ENCODE measurements at places on chromosomes 1 and 21.

- DNase-seq, result no peak
Measured at GRCh38 chr21:42732033-42732410, 78.6 kb downstream of the PDE9A start.

GRCh38 chr1:7228252-7228961 lies 443.2 kb downstream of the CAMTA1 start:
- DNase-seq, result no peak

DNA sequence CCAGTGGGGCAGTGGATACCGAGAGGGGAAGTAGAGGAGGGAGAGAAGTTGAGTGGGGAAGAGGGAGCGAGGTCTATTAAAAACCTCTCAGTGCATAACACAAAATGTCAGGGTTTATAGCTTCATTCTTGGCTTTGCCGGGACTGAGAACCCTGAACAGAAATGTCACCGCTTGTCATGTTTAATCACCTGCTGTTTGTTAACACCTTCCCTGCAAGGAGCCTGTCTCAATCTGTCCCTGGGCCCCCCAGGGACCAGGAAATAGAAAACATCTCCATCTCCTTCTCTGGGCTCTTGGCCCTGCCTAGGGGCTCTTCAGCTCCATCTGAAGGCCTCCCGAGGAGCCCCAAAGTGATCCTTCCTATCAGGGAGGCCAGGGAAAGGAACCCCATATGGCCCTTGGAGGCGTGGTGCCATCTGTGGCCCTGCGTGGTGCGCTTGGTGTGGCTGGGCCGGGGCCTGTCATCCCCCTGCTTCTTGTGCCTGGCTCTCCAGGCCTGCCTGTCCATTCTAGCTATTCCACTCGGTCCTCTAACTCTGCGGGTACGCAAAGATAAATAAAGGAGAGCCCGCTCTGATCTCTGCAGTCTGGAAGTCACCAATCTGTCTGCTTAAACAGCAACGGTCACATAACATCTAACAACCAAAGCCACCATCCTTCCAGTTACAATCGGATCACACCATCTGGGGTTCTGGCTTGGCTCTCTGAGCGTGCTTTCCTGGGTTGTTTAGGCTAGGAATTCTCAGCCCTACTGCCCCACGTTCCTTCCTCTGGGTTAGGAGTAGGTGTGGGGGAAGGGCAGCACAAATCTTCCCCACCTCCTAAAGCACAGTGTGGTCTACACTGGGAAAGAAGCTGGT lies 113.8 kb downstream of the CASZ1 start:
- no peak for DNase-seq

DNA sequence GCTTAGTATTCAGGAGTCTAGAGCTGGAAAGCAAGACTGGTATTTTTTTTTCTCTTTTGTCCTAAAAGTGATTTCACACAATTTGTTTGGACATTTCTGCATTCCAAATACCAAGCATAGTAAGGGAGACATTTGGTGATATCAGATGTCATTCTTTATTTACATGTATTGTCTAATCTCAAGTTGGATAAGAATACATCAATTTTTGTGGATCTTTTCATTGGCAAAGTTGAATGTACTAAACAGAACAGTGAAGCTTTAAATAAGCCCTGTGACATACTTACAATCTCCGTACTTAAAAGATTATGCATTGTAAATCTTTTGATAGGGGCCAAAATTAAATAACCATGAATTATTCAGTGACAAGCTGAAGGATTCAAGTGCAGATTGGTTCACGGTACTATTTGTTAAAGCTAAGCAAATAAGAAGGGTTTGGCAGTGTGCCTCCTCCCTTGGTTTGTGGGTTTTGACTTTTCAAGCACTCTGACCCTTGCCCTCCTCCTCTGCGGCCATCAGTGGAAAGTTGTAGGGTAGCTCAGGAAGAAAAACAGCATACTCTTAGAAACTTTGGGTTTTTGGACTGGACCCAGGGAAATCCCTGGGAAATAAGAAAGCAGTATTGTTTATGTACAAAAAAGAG lies 663.7 kb downstream of the ADGRL2 start:
- DNase-seq, result no peak

- no peak for DNase-seq
Measured at GRCh38 chr1:214413315-214413714, 132.4 kb downstream of the SMYD2 start.

- DNase-seq, result no peak
Measured at GRCh38 chr1:225762444-225762843, 15.2 kb upstream of the SRP9 start.

Measured in CD4-positive, alpha-beta T cell treated with Interleukin-17A for 1 hour (primary cell).